Uterus (tissue), 4 donors: ENCODE measurements at places on chromosomes 1 and 21. TPM values are rescaled to one million over a fixed set of nuclear protein-coding genes. Genes with fewer than 3 reads are reported as not detected.
A peak's percentile ranks its signal among the peaks of the same experiment; 100 is the strongest.

DNA sequence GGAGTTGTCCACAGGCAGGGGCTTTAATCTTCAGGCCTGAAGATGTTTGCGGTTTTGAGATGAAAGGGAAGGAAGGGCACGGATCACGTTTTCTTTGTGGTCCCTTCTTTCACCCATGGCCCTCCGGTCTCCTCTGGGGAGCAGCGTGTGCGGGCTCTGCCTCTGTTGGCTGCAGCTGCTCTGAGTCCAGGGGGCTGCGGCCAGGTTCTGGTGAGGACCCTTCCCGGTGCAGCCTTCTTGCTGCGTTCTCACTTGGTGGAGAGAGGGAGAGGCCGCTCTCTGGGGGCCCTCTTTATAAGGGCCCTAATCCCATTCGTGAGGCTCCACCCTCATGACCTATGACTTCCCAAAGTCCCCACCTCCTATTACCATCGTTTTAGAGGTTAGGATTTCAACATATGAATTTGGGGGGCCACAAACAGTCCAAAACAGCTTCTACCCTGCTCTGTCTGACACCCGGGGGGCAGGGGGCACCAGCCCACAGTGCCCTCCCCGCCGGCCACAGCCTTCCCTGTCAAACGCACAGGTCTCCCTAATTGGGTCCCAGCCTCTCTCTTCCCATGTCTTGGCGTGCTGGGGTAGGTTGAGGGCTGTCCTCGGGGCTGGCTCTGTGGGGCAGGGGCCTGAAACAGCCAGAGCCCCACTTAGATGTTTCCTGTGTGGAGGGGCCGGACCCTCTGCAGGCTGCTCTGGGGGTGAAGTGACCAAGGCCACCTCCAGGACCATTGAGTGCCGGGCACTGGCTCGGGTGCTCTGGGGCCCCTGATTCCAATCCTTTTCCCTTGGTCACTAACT lies 100.1 kb upstream of the C1orf174 start:
- no peak overlapping the region for H3K4me3 ChIP-seq
- no peaks in the 10 kb centered on the region for H3K36me3 ChIP-seq
- DNase-seq = no peak
- H3K27ac ChIP-seq = no peak overlapping the region

DNA sequence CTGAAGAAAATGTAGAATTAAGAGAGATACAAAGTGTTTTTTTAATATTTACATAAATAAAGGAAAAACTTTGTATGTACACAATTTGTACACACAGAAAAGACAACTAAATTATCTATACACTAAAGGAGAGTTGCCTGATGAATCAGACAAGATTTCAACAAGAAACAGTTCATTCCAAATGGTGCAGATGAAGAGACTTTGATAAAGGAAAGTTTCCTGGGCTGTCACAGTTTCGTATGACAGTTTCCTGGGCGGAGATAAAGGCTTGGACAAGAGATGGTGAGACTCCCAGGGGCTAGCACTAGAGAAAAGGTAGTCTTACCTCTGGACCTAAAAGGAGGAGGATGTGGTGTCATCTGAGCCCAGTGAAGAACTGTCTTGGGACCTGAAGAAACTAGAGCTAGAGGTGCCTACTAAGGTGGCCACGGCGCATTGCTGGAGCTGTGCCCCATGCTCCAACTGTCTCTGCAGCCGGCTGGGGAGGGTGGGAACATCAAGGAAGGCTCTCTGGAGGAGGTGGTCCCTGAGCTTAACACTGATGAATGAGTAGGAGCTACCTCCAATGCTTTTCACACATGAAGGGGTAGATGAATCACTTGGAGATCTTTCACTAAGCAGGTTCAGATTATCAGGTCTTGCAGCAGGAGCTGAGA lies 32.2 kb downstream of the ETS2 start:
- no peaks in the 10 kb centered on the region for H3K36me3 ChIP-seq
- H3K27ac ChIP-seq = no peak overlapping the region
- no peaks in the 10 kb centered on the region for H3K4me1 ChIP-seq
- no peak for DNase-seq
- H3K27me3 ChIP-seq = no peaks in the 10 kb centered on the region
- no peak overlapping the region for H3K4me3 ChIP-seq

DNA sequence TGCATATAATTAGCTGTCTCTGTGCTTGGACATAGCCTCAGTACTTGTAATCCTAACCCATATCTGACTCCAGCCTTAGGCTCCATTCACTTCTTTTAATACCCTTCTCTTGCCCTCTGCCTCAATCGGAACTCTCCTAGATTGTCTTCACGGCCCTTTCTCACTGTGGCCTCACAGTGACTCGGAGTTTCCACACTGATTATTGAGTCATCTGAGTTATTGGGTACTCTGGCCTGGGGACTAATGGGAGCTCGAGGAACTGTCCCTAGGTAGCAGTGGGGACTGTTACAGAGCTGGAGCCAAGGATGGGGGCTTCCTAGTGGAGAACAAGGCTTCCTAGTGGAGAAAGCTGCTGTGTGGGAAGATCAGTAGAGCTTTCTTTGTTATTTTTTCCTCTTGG lies 17.0 kb downstream of the TRAF5 start:
- no peak for DNase-seq
- H3K36me3 ChIP-seq = no peaks in the 10 kb centered on the region
- H3K4me1 ChIP-seq = no peaks in the 10 kb centered on the region
- no peak overlapping the region for H3K4me3 ChIP-seq
- H3K27me3 ChIP-seq = no peaks in the 10 kb centered on the region
- H3K27ac ChIP-seq = no peak overlapping the region

ASCL5 gene
- not detected for total RNA-seq

DNA sequence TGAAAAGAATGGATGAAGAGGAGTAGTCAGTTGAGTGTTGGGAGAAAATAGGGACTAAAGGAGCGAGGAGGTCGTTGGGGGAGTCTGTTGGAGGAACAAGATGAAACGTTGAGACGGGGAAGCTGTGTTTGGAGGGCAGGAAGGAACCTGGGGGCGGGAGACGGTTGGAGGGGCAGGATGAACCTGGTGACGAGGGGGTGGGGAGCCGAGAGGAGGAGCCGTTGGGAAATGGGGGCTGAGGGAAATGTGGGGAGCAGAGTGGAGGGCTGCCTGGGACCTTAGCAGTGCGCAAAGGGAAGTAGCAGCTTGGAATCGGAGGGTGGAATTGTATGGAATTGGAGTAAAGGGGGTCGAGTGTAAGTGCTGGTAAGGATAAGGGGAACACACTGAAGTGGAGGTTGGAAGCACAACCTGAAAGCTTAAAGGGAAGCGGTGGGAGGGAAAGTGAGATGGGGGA lies 630 bp downstream of the MTF2 start:
- H3K36me3 ChIP-seq = no peaks in the 10 kb centered on the region
- H3K4me3 ChIP-seq = peak overlapping the region; percentile 71
- peak overlapping the region; percentile 91 for H3K27ac ChIP-seq
- peak; percentile 23 for DNase-seq

GNG4 gene
- total RNA-seq = 2.5 TPM

DNA sequence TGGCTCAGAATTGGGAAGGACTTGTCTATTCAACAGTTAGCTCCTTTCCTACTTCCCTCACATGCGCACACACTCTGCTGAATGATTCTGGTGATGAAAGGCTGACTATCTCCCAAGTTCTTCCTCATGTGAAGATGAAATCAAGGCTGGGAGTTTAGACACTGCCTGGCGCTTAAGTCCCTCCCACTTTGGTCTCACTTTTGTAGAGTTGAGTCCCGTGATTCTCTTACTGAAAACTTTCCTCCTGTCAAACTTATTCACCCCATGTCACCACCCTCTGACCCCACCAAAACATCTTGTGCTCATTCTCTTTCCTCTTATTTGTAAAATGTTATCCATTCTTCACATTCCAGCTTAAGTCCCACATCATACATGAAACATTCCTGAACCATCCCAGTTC lies 8.4 kb upstream of the MRPS6 start:
- H3K27ac ChIP-seq = no peak overlapping the region
- H3K4me3 ChIP-seq = no peak overlapping the region
- no peaks in the 10 kb centered on the region for H3K36me3 ChIP-seq
- no peak for DNase-seq
- no peaks in the 10 kb centered on the region for H3K4me1 ChIP-seq

TMOD4 gene
- not detected for total RNA-seq

DNA sequence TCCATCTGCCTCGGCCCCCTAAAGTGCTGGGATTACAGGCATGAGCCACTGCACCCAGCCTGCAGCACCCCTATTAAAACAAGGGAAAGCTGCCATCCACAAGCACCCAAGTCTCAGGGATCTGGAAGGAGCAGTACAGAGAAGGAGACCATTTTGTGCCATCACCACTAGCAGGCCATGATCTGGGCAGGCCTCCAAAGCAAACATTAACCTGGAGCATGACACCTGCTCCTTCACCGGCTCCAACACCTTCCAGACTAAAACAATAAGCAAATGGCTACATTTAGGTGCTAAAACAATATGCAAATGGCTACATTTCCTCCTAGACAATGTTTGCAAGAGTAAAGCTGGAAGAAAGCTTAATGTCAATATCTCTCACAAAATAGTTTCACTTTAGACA lies 16.7 kb downstream of the MEAF6 start:
- H3K27ac ChIP-seq = no peak overlapping the region
- no peaks in the 10 kb centered on the region for H3K36me3 ChIP-seq
- no peak for DNase-seq
- H3K27me3 ChIP-seq = no peaks in the 10 kb centered on the region
- no peak overlapping the region for H3K4me3 ChIP-seq

- no peak for DNase-seq
- no peaks in the 10 kb centered on the region for H3K36me3 ChIP-seq
- H3K27ac ChIP-seq = no peak overlapping the region
These were observed 23.4 kb upstream of the RPTN start for GRCh38 chr1:152182431-152182830.

DNA sequence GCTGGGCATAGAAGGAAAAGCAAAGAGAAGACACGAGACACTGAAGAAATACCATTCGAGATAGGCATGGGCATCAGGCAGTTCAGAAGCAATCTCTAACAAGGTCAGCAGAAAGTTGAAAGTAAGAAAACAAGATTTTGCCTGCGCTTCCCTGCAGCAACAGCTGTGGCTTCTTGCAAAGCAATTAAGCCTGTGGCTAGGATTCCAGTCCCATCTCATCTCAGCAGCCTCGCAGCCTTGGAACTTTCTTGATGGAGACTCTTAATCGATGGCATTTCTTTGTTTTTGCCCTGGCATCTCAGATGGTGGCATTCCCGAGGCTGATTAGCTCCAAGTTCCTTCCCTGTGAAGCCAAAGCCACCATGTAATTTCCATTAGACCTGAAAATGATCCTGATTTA lies 64.6 kb upstream of the SPAG17 start:
- no peaks in the 10 kb centered on the region for H3K27me3 ChIP-seq
- no peaks in the 10 kb centered on the region for H3K36me3 ChIP-seq
- H3K4me3 ChIP-seq = no peak overlapping the region
- no peak overlapping the region for H3K27ac ChIP-seq
- H3K4me1 ChIP-seq = no peaks in the 10 kb centered on the region

- DNase-seq = no peak
- no peaks in the 10 kb centered on the region for H3K36me3 ChIP-seq
- no peak overlapping the region for H3K27ac ChIP-seq
- no peak overlapping the region for H3K4me3 ChIP-seq
- no peaks in the 10 kb centered on the region for H3K27me3 ChIP-seq
These were observed 37.4 kb upstream of the ACTRT2 start for GRCh38 chr1:2983706-2984398.

DNA sequence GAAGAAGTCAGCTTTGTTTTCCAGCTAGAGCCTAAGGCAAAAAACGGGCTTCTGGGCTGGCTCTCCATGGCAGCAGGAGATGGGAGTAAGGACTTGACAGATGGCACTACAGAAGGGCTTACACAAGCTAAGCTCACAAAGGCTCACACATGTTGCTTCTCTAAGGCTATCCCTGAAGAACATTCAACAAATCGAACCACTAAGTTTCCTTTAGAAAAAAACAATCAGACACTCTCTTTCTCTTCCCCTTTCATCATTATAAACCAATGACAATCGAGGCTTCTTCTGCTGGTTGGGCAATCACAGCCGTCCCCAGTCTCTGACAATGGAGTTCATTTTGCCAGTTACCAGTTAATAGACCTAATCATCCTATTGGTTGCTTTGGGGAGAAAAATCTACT lies 40.5 kb downstream of the TRIT1 start:
- no peak overlapping the region for H3K4me3 ChIP-seq
- H3K36me3 ChIP-seq = no peaks in the 10 kb centered on the region
- H3K4me1 ChIP-seq = no peaks in the 10 kb centered on the region
- H3K27me3 ChIP-seq = no peaks in the 10 kb centered on the region

GRCh38 chr1:228015276-228016180 lies 8.7 kb downstream of the WNT3A start:
- H3K36me3 ChIP-seq = no peaks in the 10 kb centered on the region
- H3K27ac ChIP-seq = no peak overlapping the region
- peak; percentile 4 for DNase-seq
- no peak overlapping the region for H3K4me3 ChIP-seq
- no peaks in the 10 kb centered on the region for H3K27me3 ChIP-seq
- H3K4me1 ChIP-seq = no peaks in the 10 kb centered on the region

DNA sequence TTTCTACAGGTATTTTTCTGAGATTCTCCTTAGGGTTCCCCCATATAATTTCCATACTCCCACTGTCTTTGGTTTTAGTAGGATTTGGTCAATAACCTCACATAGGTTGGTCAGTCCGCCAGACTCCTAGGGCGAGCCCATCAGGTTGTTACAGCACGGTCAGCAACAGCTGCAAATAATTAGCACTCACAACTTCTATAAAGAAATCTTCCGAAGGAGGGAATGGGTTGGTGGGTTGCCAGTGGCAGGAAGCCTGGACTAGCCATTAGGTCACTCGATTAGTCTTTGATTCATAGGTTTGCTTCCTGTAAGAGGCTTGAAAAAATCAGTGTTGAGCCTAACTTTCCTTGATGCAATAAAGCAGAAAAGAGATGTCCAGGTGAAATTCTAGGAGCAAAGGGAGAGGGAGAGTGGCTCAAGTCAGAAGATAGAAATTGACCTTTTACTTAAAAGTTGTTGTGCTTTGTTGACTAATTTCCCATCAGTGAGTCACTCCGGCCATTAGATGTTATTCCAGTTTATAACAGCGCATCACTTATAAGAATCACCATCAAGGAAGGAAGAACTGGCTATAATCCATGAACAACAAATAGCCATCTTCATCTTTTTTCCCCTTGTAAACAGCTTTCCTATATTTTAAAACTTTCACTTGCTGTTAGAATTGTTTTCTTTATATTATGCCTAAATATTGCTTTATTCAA lies 88.3 kb downstream of the TPR start:
- H3K4me1 ChIP-seq = no peaks in the 10 kb centered on the region
- no peaks in the 10 kb centered on the region for H3K36me3 ChIP-seq
- no peak overlapping the region for H3K4me3 ChIP-seq

GRCh38 chr1:8463144-8463927 lies 145.4 kb downstream of the SLC45A1 start:
- H3K27ac ChIP-seq = peak overlapping the region; percentile 82
- H3K36me3 ChIP-seq = no peaks in the 10 kb centered on the region
- no peaks in the 10 kb centered on the region for H3K27me3 ChIP-seq
- H3K4me3 ChIP-seq = no peak overlapping the region
- DNase-seq = peak; percentile 50

LAX1 gene
- total RNA-seq = 0.61 TPM

KCNJ15 gene
- 0.21 TPM for total RNA-seq

UBASH3A gene
- total RNA-seq = 0.79 TPM

- H3K4me3 ChIP-seq = peak overlapping the region; percentile 65
- H3K27ac ChIP-seq = peak overlapping the region; percentile 84
- H3K27me3 ChIP-seq = no peaks in the 10 kb centered on the region
- no peaks in the 10 kb centered on the region for H3K36me3 ChIP-seq
- H3K4me1 ChIP-seq = no peaks in the 10 kb centered on the region
- DNase-seq = no peak
These were observed 1.2 kb downstream of the NEGR1 start for GRCh38 chr1:72281144-72281543.

- no peaks in the 10 kb centered on the region for H3K36me3 ChIP-seq
- H3K27ac ChIP-seq = no peak overlapping the region
- no peaks in the 10 kb centered on the region for H3K4me1 ChIP-seq
- DNase-seq = peak; percentile 60
- H3K27me3 ChIP-seq = no peaks in the 10 kb centered on the region
These were observed 6.6 kb downstream of the CBR3 start for GRCh38 chr21:36141513-36141925.

MAN1A2 gene
- 74.6 TPM for total RNA-seq

BCAR3 gene
- 8.5 TPM for total RNA-seq
